ENCODE measurements at places on chromosomes 12 and 14.

- DNase-seq = no peak
Observed at GRCh38 chr12:44847888-44848702, 28.0 kb downstream of the NELL2 start.

DNA sequence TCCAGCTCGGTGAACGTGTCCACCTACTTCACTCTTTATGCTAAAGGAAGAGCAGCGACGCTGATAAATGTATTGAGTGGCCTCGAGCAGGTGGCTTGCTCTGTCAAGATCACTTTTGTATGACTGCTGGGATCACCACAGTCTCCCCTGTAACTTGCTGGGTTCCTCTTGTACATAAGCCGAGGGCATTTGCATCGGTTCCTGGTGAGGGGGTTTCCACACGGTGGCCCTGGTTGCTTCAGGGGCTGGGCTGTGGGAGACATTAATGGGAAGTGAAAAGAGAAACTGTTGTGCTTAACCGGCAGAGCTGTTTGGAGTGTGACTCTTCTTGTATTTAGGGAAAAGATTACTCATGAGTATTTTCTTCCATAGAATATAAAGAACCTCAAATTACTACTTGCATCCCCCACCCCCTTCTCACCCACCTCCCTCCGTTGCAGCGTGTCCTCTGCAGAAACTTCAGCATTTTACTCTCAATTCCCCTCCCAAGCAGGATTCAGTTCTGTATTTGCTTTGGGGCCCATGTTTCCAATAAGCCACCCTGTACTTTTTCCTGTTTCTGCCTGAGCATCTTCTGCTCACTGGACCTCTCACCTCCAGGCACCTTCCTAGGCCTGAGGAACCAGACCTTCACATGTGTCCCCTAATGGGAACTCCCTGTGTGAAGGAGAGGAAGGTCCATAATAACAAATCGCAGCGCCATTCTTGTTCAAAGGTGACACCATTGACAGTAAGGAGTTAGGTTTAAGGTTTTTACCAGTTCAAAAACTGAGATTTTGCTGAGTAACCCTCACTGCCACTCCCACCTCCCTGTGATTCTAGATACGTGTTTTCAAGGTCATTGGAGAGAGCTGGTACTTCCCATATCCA is 187.0 kb downstream of the ETV6 start:
- no peak for DNase-seq

GRCh38 chr12:44193281-44193680 is 357.4 kb downstream of the TMEM117 start:
- DNase-seq = no peak

DNA sequence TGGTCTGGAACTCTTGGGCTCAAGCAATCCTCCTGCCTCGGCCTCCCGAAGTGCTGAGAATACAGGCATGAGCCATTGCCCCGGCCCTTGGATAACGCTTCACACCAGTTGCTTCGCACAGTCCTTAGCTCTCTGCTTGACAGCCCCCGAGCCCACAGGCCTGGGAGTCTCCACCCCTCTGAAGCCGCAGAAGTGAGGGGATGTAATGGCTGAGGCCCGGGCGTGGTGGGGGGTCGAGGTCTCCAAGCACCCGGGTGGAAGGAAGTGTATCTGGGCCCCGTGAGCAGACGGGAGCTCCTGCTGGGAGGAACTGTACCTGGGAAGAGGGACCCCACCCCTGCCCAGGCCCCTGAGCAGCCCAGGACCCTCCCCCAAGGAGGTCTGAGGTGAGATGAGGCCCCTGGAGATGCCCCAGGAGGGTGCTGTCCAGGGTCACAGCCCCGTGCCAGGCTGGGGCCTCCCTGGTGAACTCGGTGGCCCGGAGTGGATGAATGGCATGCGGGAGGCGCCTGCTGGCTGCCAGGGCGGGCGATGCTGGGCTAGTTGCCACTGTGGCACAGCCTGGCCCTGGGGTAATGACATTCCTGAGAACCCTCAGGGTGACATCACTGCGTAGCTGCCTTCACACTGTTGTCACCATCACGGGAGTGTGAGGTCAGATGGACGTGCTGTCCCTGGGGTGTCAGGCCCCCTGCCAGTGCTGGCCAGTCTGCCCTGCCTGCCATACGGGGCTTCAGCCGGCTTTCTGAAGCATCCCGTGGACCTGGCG is 48.9 kb downstream of the KIF26A start:
- DNase-seq = no peak

GRCh38 chr12:85569261-85569660 is 266.9 kb downstream of the RASSF9 start:
- DNase-seq = no peak

DNA sequence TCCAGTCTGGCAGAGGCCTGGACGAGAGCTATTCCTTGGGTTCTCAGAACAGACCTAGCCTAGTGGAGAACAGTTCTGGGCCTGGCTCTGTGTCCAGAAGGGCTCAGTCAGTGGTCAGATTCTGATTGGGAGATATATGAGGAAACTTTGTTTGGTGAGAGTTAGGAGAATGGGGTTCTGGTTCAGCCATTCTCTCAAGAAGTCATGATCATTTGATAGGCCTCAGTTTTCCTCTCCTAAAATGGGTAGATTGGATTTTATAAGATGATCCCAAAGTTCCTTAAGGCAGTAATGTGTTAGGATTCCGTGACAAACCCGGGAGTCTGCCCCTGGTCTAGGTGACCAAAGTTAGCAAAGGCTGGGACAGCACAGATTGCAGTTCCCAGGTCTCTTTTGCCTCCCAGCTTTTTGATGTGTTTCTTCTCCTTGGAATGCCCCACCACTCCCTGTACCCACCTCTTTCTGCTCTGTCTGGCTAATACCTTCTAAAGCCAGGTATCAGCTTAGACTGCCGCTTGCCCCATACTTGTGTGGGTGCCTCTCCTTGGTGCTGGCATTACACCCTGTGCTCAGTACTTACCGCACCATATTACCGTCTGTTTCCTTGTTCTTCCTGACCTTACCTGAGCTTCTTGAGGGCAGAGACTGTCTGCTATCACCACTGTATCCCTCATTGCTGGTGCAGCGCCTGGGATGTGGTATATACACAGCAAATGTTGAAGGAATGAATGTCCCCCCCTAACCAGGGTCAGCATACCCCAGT is 25.5 kb downstream of the SUSD6 start:
- DNase-seq = no peak
